ENCODE measurements at places on chromosomes 2 and 18. TPM values are rescaled to one million over a fixed set of nuclear protein-coding genes. Genes with fewer than 3 reads are reported as not detected.

ZAP70 gene
- not detected for total RNA-seq

DNA sequence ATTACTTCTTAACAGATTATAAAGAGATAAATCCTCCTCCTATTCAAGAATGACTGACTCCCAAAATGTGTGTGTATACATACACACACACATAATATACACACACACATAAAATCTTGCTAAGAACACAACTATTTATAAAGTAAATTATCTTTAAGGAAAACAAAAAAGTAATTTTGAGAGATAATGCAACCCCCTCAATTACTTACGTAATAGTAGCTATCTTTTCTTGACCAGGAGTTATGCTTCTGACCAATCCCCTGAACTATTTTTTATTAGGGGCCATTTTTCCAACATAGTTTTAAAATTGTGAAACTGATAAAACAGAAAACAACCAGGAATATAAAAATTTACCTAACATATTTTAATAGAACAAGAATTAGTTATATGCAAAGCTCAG, 113.0 kb upstream of the CHRNA1 start:
- DNase-seq = no peak

DNA sequence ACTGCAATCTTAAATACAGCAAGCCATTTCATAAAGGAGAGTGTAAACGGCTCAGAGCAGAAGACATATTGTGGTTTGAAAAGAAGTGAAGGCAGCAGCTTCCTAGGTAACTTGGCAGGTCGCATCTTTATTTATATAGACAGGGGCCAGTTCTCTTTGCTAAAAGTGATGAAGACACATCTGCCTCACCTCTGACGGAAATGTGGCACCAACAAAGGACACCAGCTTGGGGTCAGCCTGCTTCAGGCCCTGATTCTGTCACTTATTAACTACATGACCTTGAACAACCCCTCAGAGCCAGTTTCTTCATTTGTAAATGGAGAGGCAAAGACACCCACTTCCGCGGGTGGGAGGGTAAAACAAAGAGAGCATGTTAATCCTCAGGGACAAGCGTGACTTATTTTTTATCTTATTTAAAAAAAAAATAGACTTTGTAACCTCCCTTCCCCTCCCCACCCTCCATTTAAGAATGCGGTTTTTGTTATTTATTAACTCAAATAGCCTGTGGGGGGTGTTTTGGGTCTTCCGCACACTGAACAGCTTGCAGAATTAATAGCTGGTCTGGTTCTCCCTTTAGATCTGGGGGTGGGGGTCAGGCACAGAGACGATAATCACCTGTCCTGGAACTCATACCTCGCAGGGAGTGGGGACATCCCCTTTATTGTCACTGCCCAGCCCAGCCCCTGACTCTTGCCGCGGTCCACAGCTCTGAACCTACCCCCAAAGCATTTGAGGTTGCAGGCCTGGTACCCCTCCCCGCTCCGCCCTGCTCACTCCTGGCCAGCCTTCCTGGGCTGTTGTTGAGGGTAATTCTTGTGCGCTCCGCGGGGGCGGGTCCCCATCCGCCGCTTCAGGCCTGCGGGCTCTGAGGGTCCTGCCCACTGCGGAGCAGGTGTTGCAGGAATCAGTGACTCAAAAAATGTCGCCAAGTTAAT, 64.2 kb upstream of the TMEM17 start:
- DNase-seq = no peak

DNA sequence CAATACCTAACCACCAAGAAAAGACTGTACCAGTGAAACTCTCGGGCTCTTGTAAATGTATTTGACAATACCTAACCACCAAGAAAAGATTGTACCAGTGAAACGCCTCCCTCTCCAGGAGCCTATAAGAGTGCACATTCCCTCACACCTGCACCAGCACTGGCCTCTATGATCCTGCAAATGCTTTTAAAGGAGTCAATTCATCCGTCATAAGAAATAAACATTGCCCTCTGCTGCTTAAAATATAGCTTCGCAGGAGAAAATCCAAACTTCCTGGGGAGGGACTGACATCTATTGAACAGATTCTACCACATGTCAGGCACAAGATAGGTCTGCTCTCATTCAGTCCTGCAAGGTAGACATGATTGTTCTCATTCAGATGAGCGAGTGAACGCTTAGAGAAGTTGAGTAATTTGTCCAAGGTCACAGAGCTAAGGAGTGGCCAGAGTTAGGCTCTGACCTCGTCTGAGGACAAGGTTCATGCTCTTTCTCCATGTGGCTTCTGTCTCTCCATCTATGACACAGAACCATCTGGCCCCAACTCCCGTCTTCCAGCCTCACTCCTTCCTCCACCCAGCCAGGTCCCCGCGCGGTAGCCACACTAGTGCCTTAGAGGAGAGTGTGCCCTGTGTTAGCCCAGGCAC, 38.7 kb downstream of the MCFD2 start:
- DNase-seq = peak; percentile 69

MLPH gene
- 0.26 TPM for total RNA-seq

TRIM43 gene
- total RNA-seq = not detected

GRCh38 chr2:95344656-95345055, 47.5 kb downstream of the KCNIP3 start:
- no peak for DNase-seq

DNA sequence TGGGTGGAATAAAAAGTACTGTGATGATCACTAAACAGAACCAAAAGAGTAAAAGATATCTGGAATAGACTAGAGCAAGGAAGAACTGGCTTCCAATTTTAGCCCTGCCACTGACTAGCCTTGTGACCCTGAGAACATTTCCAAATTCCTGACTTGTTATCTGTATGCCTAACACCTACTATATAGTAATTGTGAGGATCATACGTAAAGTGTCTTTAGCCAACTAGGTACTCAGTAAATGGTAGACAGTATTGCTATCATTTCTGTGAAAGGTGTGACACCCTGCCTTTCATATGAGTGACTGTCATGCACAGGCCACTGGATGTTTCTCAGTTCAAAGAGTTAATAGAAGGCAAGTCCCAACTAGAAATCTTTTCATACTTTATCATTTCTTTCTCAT, 29.8 kb downstream of the CYTIP start:
- DNase-seq = no peak

- no peak for DNase-seq
Observed at GRCh38 chr2:196144513-196145126, 26.8 kb downstream of the STK17B start.

DNA sequence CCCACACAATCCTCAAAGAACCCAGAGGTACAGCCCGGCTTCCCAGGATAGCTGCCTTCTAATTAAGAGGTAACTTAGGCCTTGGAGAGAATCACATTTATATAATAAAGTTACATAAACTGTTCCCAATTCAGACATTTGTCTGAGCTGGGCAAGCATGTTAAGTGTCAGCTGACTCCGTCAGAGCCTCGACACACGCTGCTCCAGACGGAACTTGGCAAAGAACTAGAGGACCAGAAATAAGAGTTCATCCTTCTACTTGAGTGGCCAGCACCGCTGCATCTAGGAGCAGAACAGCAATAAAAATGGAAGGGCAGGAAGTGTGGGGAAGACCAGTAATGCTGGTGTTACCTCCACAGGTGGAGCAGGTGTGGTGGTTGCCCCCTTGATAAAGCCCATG, 80.5 kb downstream of the MYO5B start:
- no peak for DNase-seq

GRCh38 chr2:28360718-28361293, 31.9 kb upstream of the FOSL2 start:
- no peak for DNase-seq

DNA sequence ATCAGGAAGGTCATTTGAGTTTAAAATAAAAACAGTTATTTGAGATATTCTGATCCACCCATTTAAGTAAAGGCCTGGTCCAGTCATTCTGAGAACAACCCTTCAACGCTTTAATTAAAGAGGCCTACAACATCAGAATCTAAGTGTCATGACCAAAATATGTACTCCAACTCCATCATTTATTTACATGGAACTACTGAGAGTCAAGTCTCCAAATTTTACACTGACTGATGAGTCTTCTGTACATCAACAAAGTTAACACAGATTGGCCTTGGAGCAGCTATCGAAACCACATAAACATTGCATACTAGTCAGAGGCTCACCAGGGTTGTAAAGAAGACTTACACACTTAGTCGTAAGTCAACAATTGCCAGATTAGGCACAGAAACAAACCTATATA, 37.1 kb downstream of the PIEZO2 start:
- DNase-seq = no peak

FBXO15 gene
- total RNA-seq = 2.4 TPM

GRCh38 chr2:50591642-50592041, 440.3 kb downstream of the NRXN1 start:
- DNase-seq = peak; percentile 5

- no peak for DNase-seq
Observed at GRCh38 chr2:229231328-229231868, 39.7 kb downstream of the PID1 start.

DNA sequence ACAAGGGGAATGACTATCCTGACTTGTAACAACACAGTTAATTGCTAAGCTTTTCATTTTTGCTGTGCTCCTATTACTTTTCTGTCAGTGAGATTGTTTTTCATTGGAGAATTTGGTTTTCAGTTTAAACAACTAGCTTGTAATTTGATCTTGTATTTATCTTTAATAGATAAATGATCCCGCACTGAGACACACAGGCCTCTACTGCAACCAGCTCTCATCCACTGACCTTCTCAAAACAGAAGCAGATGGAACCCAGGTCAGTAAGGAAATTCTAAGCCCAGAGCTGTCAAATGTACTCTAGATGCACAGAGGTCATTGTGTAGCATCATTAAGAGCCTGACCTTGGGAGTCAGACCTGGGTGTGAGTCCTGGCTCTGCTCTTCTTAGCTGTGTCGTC, 30.7 kb downstream of the PTRHD1 start:
- no peak for DNase-seq

DNA sequence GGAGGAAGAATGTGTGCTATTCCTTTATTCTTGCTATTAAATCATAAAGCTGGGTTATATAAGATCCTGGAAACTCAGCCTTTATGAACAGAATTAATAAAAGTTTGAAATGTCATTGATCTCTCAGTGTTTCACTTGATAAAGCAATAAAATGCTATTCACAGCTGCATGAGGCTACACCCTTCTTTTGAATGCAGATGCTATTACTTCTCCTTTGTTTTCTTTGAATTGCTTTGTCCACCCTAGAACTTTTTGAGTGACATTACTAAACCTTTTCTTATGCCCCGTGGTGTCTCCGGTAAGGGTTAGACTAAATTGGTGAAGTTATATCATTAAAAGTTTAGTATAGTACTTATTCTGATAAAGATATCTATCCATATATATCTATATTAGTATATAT, 18.9 kb downstream of the SERPINB5 start:
- no peak for DNase-seq

DNA sequence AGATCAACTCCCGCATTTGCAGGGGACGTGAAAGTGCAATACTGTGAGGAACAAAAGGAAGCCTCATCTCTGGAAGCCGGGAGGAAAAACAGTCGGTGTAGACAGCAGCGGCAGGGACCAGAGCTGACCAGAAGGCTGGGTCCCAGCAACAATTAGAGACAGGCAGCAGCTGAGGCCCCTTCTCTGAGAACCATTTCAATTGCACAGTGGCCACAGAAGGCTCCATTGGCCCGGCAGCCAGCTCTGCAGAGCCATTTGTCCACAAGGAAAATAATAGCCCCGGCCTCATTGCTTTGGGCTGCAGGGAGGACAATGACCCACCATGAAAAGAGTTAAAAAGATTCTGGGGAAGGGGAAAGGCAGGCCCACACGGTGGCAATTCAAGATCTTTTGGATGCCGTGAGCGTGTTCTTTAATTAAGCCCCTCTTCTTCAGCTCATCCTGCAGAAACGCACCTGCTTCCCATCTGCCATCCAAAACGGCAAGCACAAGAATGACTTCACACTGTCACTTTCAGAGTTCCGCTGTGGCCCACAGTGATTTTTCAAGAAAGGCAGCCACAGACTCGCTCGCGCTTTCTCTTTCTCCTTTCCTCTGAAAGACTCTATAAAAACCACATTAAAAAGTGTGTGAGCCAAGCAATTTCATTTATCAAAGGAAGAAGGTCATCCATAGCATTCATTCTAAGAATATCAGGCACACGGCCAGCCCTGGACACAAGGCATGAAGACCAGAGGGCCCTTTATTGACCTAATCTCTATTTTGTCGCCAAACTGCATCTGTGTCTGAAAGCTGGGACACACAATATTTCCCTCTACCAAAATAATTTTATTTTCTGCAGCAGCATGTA, 293.6 kb downstream of the SOX11 start:
- no peak for DNase-seq

DNA sequence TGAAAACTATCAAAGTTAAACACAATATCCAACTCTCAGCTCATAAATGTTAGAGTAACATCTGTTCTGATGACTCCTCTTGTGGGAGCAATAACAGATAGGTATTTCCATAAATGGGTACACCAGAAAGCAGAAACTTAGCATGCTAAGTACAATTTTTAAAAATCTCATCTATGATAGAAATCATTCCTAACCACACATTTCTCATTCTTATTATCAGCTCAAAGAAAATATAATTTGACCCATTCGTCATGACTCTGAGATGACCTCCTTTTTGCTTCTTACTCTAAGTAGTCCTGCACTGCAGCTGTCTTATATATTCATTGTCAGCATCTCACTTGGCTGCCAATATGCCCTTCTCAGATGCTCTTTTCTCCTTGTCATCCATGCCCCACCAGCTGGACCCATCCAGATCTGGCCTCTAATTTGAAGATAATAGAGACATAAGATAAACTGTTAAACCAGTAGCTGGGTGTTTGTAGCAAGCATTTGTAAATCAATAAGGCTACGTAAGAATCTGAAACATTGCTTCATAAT, 298.3 kb downstream of the KCNS3 start:
- DNase-seq = no peak

LYG2 gene
- total RNA-seq = not detected

DNA sequence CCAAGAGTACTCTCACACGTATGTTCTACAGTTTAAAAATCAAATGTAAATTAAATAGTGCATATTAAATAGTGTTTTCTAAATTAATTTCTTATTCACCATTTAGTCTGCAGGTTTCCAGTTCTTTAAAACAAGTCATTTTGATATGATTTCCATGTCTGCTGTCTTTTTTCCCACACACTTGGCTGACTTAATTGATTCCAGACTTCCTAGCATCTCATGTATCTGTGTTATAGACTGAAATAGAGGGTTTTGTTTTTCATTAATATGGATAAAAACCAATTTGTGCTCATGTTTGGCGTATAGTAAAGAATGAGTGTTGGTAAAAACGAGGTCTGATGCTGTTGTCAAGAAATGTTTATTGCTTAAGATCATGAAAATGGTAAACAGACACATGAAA, 104.3 kb downstream of the SRBD1 start:
- peak; percentile 19 for DNase-seq

- no peak for DNase-seq
Observed at GRCh38 chr18:76821356-76821874, 942 bp upstream of the ZNF236 start.

HOXD10 gene
- total RNA-seq = 88.6 TPM

- no peak for DNase-seq
Observed at GRCh38 chr2:73759285-73759764, 20.6 kb downstream of the DUSP11 start.

GRCh38 chr2:32357318-32358110, 691 bp downstream of the BIRC6 start:
- no peak for DNase-seq

- DNase-seq = peak; percentile 14
Observed at GRCh38 chr2:191806396-191806795, 40.5 kb downstream of the CAVIN2 start.

All from A673 (cell line).